ENCODE measurements at places on chromosomes 5 and 9.

- DNase-seq: no peak
Observed at GRCh38 chr9:5184776-5185175, 663 bp downstream of the INSL6 start.

DNA sequence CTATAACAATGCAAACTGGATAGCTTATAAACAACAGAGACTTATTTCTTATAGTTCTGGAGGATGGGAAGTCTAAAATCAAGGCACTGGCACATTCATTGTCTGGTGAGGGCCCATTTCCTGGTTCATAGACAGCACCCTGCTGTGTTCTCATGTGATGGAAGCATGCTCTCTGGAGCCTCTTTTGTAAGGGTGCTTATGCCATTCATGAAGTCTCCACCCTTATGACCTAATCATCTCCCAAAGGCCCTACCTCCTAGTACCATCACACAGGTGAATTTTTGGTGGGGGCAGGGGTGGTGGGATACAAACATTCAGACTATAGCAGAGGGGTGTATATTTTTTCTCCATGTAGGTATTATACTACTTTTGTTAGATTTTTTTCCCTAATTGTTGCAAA is 92.4 kb downstream of the UNC13B start:
- no peak for DNase-seq

GRCh38 chr9:98790134-98790841 is 6.1 kb downstream of the ANKS6 start:
- DNase-seq: no peak

GRCh38 chr5:154997746-154998145 is 15.8 kb upstream of the KIF4B start:
- no peak for DNase-seq

GRCh38 chr5:9042241-9042640 is 503.6 kb downstream of the SEMA5A start:
- no peak for DNase-seq

DNA sequence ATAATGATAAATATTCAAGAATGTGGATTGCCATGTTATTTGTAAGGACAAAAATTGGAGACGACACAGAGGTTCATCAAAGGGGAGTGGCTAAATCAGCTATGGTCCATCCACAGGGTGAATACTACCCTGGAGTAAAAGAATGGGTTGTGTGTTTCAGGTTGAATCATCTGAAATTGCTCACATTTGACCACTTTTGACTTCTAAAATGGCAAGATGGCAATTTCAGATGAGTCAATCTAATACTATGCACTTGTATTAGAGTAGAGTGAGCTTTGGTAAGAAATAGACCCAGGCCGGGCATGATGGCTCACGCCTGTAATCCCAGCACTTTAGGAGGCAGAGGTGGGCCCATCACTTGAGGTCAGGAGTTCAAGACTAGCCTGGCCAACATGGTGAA is 131.8 kb downstream of the GAPVD1 start:
- DNase-seq: no peak

- no peak for DNase-seq
Observed at GRCh38 chr5:10725636-10726035, 35.4 kb downstream of the DAP start.

DNA sequence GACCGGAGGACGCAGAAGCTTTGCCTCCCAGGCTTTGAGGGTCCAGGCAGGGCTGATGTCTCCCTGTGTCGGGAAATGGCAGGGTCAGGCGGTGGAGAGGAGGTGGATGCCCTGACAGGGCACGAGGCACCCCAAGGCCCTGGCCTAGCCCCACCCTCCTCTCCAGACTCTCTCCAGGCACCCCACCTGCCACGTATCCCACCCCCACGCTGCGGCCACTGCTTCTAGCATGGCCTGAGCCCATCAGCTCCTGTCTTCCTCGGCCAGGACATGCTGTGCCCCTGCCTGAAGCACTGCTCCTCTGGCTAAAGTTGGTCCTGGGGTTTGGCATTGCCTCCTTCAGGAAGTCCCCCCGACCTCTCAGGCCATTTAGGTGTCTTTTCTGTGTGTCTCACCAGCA is 64.2 kb upstream of the RXRA start:
- no peak for DNase-seq

GRCh38 chr9:72509053-72509452 is 12.4 kb upstream of the TMC1 start:
- DNase-seq: no peak

DNA sequence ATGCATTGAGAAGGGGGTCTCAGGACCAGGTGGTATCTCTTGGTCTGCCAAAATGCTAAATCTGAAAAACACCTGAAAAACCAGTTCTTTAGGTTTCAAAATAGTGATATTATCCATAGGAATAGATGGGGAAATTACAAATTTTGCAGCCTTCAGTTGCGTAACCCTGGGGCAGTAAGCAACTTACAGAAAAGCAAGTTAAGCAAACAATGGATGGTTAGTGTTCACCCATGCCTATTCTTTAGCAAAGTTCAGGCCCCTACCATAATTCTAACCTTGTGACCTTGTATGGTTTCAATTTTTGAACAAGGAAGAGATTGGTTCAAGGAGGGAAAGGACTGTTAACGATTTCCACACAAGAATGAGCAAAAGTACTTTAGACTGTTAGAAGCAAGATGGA is 24.5 kb downstream of the GLRX start:
- DNase-seq: no peak

GRCh38 chr5:21654556-21654955 is 1198.6 kb downstream of the CDH12 start:
- no peak for DNase-seq

GRCh38 chr5:65050140-65050539 is 281.4 kb downstream of the CWC27 start:
- DNase-seq: no peak

- DNase-seq: no peak
Observed at GRCh38 chr9:34499076-34499475, 23.7 kb downstream of the ENHO start.

GRCh38 chr5:138661291-138661960 is 86.2 kb upstream of the HSPA9 start:
- DNase-seq: no peak

DNA sequence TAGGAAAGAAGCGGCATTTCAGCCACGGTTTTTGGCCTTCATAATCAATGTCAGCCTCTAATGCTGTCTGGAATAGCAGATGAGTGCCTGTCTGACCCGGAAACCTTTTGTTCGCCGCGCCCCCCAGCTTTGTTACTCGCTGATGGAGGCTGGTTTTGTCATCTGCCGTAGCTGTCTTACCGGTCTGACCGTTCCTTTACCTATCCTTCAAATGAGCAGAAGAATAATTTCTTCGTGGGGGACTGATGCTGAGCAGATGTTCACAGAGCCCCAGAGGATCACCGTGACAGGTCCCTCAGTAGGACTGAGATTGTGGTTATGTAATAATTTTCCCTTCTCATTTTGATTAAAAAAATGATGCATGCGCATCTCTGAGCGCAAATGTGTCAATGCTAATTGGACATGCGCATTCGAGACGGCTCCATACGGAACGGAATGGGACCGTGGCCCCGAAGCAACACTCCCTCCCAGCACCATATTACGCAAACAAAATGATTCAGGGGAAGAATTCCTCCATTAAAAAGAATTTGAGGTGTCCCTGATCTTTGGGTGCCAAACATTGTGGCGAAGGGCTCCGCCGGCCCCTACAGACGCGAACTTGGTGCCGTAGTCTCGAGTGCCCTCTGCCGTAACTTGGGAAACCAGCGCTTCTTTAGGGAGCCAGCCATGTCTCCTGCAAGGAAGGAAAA is 27.6 kb downstream of the TLX3 start:
- no peak for DNase-seq

DNA sequence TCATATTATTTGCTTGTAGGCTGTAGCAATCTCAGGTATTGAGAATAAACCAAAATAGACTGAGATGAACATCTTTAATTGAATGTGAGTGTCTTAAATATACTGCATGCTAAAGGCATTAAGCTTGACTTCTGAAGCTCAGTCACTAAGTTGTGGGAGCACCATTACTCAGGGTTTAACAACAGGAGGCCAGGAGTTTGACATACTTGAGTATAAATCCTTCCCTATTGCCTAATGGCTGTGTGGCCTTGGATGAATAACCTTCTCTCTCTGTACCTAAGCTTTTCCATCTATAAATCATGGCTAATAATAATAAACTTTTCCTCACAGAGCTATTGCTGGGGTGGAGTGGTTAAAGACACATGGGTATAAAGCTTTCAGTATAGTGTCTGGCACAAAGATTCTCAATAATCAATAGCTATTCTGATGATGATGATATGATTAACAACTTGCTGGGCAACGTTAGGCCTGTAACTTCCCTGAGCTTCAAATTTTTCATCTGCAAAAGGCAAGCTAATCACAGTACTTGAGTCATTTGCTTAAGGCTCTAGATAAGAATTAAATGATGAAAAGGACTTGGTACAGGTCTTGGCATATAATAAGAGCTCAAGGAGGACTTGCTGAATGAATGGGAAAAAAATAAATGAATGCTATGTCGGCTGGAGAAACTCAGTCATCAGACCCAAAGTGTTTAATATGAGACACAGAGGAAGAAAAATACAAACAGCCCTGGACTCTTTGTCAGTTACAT is 174.0 kb upstream of the IL12B start:
- no peak for DNase-seq

DNA sequence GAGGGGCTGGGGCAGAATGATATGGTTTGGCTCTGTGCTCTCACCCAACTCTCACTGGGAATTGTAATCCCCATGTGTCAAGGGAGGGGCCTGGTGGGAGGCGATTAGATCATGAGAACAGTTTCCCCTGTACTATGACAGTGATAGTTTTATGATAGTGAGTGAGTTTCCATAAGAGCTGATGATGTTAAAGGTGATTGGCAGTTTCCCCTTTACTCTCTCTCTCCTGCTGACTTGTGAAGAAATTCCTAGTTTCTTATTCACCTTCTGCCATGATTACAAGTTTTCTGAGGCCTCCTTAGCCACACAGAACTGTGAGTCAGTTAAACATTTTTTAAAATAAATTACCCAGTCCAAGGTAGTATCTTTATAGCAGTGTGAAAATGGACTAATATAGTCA is 120.4 kb upstream of the CDH9 start:
- DNase-seq: no peak

DNA sequence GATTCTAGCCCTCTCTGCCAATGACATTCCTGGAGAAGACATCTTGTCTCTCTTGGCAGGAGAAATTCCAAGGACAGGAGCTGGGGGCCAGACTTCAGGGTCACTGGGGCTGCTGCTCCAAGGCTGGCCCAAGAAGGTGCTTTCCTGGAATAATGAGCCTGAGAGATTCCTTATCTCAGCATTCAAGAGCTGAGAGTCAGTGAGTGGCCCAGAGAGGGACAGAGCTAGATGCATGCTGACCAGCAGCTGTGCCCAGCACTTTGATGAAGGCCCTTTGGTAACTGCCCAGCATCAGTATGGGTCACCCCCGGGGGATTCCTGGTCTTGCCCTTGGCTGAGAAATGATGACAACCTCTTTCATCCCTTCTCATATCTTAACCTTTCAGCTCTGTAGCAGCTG is 47.7 kb upstream of the CTNNA1 start:
- no peak for DNase-seq

GRCh38 chr5:72157625-72157962 is 50.3 kb downstream of the MAP1B start:
- DNase-seq: no peak

DNA sequence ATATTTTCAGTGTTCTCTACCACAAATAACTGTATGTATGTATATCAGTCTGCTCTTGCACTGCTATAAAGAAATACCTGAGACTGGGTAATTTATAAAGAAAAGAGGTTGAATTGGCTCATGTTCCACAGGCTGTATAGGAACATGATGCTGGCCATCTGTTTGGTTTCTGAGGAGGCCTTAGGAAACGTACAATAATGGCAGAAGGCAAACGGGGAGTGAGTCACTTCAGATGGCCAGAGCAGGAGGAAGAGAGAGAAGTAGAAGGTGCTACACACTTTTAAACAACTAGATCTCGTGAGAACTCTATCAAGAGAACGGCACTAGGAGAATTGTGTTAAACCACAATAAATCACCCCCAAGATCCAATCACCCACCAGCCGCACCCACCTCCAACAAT is 121.7 kb downstream of the ADAMTS6 start:
- no peak for DNase-seq

- peak; percentile 67 for DNase-seq
Observed at GRCh38 chr9:35604578-35605350, at the start of gene TESK1. Gene TESK1 (plus strand): TSS chr9:35605262. CDS start chr9:35605620, 358 bp downstream.

GRCh38 chr5:28850320-28850921 is 1812.0 kb upstream of the CDH9 start:
- DNase-seq: no peak

GRCh38 chr9:125635888-125636287 is 71.1 kb downstream of the MAPKAP1 start:
- DNase-seq: no peak

DNA sequence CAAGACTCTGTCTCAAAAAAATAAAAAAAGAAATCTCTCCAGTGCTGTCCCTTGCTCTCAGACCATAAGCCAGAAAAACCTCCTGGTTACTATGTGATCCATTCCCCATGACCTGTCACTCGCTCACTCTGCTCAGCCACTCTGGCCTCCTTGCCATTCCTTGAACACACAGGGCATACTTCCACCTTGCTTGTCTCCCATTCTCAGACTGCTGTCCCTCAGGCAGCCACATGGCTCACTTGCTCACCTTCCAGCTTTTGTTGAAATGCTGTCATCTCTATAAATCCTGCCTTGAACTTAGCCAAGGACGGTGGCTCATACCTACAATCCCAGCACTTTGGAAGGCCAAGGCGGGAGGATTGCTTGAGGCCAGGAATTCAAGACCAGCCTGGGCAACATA is 82.9 kb downstream of the UGCG start:
- no peak for DNase-seq

GRCh38 chr9:117826837-117827236 is 122.6 kb downstream of the TLR4 start:
- no peak for DNase-seq

DNA sequence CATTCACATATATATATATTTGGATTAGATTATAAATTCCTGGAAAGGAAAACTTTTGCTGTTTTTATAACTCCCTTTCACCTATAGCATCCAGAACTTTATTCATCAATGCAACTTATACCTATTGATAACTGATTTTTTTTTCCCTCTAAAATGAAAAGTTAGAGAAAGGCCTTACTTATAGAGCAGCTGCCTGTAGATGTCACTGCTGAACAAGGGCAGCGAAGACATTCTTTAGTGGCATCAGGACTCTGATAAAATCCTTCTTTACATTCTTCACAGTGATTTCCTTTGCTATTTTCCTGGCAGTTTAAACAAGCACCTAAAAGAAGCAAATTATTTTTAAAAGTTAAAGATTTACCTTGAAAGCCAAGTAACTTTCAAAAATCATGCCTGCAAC is 32.3 kb upstream of the CDK5RAP2 start:
- DNase-seq: no peak

GRCh38 chr5:126268697-126269315 is 154.4 kb upstream of the GRAMD2B start:
- DNase-seq: no peak

GRCh38 chr5:143471666-143472464 is 68.4 kb upstream of the NR3C1 start:
- DNase-seq: no peak

DNA sequence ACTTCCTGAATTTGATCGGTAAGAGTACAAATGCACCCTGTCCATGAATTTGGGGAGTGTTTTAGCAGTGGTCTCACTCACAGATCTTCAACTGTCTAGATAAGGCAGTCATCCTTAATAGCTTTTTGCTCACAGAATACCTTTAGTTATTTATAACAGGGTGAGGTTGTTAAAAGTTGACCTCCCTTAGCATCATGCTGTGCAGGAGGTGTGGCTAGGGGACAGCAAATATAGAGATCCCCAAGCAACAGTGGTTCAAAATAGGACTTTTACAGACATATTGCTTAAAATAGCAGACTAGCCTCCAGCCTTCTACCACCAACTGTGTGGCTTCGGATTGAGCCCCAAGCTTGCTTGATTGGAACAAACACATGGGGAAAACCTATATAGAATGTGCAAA is 724.4 kb downstream of the TLE1 start:
- DNase-seq: no peak
